ENCODE measurements at places on chromosomes 11 and 22. TPM values are rescaled to one million over a fixed set of nuclear protein-coding genes. Genes with fewer than 3 reads are reported as not detected.

The TCN1 gene
- total RNA-seq = not detected

The TMPRSS6 gene
- total RNA-seq = not detected

The IRAG1 gene
- 6.0 TPM for total RNA-seq

The OR8D1 gene
- total RNA-seq = not detected

The KRTAP5-1 gene
- total RNA-seq = not detected

The GSTT2B gene
- 0.98 TPM for total RNA-seq

The RFPL2 gene
- total RNA-seq = not detected

The TEAD1 gene
- total RNA-seq = 63.4 TPM

The CAPRIN1 gene
- total RNA-seq = 244 TPM

The BACE1-AS gene
- 4.8 TPM for total RNA-seq

The CFAP300 gene
- total RNA-seq = 2.5 TPM

The OR52N4 gene
- not detected for total RNA-seq

The MMP27 gene
- not detected for total RNA-seq

The XNDC1N gene
- total RNA-seq = 4.4 TPM

The NXPE1 gene
- total RNA-seq = not detected

The OR51I1 gene
- not detected for total RNA-seq

The TPBGL gene
- 0.33 TPM for total RNA-seq

The KDM4E gene
- not detected for total RNA-seq

The TEX54 gene
- not detected for total RNA-seq

The CCDC116 gene
- total RNA-seq = 0.13 TPM

The SCO2 gene
- 0.33 TPM for total RNA-seq

The MS4A3 gene
- not detected for total RNA-seq

The MTMR3 gene
- total RNA-seq = 15.3 TPM

The OSM gene
- total RNA-seq = not detected

The MS4A15 gene
- total RNA-seq = not detected
